Fibroblast of skin of left biceps (primary cell): ENCODE measurements at places on chromosomes 6 and 20.
A peak's percentile ranks its signal among the peaks of the same experiment; 100 is the strongest.

DNA sequence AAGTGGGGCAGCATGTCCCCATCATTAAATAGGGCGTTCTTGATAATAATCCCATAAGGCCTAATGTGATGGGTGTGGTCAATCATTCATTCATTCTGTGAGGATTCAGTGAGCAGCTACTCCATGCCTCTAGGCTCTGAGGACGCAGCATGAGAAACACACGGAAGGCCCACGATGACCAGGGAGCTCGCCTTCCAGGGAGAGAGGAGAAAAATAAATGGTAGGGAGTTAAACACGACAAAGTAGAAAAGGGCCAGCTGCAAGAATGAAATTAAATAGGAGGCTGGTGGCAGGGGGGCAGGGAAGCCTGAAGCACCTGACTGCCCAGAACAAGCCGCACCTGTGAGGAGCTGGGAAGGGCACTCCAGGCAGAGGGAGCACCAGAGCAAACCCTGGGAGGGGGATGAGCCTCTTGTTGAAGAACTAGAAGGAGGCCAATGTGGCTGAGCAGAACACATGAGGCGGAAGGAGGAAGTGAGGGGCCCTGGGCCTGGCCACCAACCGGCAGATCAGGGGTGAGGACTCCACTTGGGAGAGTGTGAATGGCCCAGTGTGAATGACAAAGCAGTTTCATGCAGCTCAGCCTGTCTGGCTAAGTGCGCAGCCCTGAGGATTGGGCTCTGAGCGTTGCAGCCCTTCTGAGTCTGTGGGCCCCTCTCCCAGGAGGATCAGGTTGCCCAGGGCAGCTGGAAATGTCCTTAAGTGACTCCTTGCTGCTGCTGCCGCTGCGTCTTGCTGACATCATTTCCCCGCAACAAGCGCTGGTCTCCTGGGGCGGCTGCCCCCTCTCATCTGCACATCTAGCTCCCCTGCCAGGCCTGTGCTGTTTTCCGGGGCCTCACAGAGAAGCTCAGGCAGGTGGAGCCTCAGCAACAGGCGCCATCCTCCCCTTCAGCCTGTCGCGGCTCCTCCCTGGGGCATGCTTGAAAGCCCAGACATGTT, 99.9 kb downstream of the CDH26 start:
- peak; percentile 48 for DNase-seq

DNA sequence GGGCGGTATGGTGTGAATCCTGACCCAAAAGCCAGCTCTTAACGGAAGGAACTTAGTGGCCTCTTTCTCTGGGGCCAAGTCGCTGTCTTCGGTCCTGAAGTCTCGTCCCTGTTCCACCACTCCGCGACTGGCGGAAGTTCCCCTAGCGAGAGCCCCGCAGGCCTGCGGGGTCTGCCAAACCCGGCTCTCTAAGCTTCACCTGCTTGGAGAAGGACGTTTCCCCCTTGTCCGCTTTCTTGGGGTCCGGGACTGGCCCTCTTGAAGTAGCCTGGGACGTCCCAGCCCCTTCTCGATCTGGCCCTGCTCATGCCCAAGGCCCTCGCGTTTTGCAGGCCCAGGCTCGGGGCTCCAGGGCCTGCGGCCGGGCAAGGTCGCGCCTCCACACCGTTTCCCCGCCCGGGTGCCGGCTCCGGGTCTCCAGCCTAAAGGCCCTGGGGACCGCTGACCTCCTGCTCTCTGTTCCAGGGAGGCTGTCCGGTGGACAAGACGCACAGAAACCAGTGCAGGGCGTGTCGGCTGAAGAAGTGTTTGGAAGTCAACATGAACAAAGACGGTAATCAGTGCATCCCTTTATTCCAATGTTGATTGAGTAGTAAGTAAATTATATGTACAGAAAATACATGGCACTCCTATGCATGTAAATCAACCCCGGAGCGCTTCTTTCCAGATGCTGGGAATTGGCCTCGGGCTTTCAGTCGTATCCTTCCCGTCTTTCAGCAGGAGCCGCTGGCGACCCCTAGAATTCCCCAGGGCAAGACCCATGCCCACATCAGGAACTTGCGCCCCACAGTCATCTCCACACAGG, 8.8 kb downstream of the NR2E1 start:
- peak; percentile 2 for DNase-seq

- DNase-seq = no peak
Measured at GRCh38 chr6:45970326-45970725, 45.3 kb downstream of the CLIC5 start.

DNA sequence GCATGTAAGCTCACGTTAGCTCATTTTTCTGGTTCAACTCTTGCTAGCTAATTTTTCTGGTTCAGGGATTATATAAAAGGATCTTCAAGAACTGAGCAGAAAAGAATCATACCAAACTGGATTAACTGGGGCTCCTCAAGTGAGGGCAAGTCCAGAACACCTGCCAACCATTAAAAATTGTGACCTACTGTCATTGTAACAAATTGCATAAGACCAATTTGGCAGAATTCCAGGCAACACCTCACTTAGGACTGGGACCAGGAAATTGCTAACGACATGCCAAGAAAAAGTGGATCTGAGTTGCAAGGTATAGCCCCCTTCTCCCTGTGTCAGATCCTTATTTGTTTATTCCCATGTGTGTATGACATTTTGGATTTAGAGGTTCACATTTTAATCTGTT, 216.6 kb downstream of the HIVEP2 start:
- no peak for DNase-seq
